ENCODE measurements at places on chromosomes 3 and 15.

DNA sequence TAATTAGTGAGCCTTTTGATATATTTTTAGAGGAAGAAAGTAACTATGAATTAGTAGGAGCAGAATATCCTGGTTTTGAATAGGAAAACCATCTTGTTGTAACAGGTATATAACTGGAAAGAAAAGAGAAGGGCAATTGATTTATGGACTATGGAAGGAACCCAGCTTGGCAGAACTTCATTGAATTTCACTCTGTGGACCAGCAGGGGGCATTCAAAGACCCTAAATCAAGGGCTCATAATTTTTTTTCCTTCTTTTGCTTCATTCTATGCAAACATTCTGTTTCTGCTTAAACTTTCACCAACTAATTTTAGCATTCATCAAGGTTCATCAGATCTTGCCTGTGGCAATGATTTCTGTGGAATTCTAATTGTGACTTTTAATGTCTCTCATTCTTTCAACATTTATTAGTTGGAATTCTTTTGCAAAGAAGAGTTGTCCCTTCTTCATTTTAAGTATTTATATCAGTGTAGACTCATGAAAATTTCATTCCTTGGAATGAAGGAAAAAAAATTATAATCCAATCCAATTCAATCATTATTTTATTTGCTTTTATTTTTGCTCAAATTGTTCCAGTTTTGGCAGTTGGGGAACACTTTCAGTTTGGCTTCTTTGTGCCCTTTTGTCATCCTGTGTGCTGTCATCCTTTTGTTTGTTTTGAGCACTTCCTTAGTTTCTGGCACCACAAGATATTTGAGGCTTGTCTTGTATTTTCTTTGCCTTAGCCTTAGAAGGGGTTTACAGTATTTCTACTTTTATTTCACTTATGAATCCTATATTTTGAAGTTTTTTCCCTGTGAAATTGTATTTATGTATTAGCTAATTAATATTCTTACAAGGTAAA is 30.4 kb downstream of the NXPE3 start:
- DNase-seq = peak; percentile 77

DNA sequence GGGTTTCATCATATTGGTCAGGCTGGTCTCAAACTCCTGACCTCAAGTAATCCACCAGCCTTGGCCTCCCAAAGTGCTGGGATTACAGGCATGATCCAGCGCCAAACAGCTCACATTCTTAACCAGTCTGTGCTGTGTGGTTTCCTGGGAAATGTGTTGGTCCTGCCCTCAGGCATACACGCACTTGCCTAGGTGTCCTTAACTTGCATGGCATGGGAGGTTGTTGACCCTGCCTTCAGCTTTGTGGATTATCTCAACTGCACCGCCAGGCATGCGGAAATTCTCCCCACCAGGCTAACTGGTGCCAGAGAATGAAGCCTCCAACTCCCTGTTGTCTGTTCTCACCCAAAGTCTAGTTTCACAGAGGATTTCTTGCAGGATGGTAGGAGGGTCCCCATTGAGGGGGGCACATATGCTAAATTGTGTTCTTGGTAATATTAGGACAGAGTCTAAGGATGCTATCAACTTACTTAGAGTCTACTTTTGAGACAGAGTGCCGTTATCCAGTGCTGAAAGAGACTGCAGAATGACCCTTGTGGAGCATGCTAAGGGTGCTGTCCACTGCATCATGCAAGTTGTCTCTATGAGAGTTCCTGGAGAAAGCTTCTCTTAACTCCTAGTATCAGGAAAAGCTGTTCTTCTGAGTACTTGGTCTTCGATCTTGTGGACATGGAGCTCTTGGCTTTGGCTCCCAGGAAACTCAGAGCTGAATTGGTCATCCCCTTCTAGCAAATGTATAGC is 61.6 kb upstream of the EIF1B start:
- DNase-seq = no peak

DNA sequence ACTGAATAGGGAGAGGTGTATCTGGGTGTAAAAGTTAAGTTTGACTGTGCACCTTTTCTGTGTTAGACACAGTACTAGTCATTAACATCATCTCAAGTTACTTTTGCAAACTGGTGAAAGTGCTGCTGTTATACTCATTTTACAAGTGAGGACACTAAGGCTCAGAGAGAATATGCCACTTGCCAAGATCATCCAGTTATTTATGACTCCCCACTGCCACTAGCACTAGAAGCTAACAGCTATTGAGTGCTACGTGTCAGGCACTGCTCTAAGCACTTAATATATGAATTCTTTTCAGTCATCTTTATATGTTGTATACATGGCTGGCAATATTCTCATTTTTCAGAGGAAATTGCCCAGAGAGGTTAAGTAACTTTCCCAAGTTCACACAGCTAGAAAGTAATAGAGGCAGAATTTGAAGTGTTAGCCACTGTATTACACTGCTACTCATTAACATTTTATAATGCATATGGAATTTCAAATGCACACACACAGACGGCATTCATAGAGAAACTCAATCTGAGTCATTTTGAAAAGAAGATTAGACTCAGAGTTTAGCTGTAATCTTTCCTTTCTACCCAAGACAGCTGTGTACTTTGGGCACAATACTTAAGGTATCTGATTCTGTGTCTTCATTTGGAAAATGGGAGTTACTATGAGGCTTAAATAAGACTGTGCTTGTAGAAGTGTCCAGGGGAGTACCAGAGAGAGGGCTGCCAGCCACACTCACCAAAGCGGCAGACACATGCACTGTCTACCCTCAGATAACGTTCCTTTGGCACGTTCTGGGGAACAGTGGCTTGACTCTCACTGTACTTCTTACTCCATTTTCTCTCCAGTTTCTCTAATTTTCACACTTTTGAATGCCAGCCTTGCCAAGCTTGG is 1.3 kb upstream of the MASP1 start:
- DNase-seq = no peak

GRCh38 chr15:40389824-40390595 is 7.5 kb downstream of the KNSTRN start:
- no peak for DNase-seq

- DNase-seq = no peak
Observed at GRCh38 chr15:53580366-53580765, 179.1 kb downstream of the WDR72 start.

GRCh38 chr15:67173786-67174185 is 80.7 kb downstream of the AAGAB start:
- DNase-seq = no peak

All from suppressor macrophage treated with lipopolysaccharide for 4 hours (primary cell).